ENCODE measurements at places on chromosomes 5 and 9.

- no peak for DNase-seq
These were observed 6.9 kb upstream of the UBAC1 start for GRCh38 chr9:135968083-135968476.

GRCh38 chr5:6423327-6424109, 25.1 kb upstream of the UBE2QL1 start:
- no peak for DNase-seq

- DNase-seq: no peak
These were observed 69.6 kb upstream of the CACNA1B start for GRCh38 chr9:137807721-137808703.

DNA sequence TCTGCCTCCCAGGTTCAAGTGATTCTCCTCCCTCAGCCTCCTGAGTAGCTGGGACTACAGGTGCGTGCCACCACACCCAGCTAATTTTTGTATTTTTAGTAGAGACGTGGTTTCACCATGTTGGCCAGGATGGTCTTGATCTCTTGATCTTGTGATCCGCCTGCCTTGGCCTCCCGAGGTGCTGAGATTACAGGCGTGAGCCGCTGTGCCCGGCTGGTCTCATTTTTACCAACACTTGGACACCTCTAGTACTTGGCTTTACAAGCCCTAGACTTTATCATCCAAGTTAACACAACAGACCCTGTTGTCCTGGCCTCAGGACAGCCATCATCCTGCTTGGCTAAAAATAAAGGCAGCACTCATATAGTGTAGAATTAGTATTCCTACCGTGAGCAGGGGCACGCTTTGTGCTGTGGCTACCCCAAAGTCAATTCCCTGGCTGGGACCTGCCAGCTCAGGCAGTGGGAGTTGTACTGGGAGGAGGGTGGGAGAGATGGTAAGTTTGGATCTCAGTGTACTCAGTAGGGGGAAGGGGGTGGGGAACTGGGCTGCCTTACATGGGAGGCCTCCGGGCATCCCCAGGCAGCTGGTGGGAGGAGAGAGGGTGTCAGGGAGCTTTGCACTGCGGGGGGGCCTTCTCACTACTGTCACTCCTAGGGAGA, 6.6 kb downstream of the PDZD2 start:
- DNase-seq: no peak

DNA sequence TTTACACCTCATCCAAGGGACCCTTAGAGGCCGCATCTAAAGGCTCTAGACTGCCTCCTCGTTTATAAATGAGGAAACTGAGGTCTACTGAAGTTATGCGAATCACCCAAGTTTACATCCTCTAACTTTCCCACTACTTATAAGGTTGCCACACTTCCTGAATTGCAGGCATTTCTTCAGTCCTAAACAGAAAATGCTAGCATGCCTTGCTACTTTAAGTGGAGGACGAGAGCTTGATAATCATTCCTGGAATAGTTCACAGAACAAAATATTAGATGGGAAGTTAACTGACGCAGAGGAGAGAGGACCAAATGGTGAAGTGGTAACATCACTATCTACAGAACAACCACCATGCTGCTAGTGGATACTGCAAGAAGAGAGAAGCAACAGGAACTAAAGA, 85.8 kb downstream of the GNAQ start:
- peak; percentile 48 for DNase-seq

- no peak for DNase-seq
These were observed 3.1 kb downstream of the AGGF1 start for GRCh38 chr5:77033338-77033737.

DNA sequence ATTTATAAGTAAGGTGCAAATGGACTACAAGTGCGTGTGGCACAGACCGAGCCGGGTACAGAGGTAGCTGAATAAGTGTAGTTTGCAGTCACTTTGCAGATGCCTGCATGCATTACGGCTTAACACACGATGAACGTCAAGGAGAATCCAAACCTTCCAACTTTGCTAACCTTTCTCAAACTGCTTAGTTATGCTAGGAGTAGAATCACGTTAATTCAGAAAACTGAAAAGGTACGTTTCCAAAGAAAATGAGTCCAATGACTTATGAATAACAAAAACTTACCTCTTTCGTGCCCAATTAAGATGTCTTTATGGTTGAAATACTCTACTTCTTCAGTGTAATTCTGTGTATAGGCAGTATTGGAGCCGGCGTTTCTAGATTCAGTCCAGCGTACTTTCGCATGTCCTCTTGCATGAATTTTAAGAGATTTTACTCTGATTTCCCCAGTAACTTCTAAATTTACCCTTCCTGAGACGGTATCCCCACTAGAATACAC, 539 bp downstream of the ARRDC3 start:
- peak; percentile 15 for DNase-seq

- DNase-seq: no peak
These were observed 591.1 kb downstream of the DTWD2 start for GRCh38 chr5:118397236-118397635.
